ENCODE measurements at places on chromosomes 1 and 21. TPM values are rescaled to one million over a fixed set of nuclear protein-coding genes. Genes with fewer than 3 reads are reported as not detected.

Gene CTSE
- not detected for total RNA-seq

Gene CASZ1
- 6.7 TPM for total RNA-seq

Gene WLS
- 1.2 TPM for total RNA-seq

Gene NOS1AP
- 5.8 TPM for total RNA-seq

Gene SLAMF6
- total RNA-seq: not detected

Gene IBA57
- total RNA-seq: 10.3 TPM

Gene TMEM82
- not detected for total RNA-seq

Gene NKAIN1
- total RNA-seq: 38.4 TPM

Gene PIAS3
- 35.7 TPM for total RNA-seq

Gene SRSF4
- total RNA-seq: 54.4 TPM

Gene TNFAIP8L2
- not detected for total RNA-seq

Gene SH2D1B
- not detected for total RNA-seq

Gene RIMS3
- 27.2 TPM for total RNA-seq

Gene DNAH14
- total RNA-seq: 55.3 TPM

Gene CDA
- 1.7 TPM for total RNA-seq

Gene SORT1
- total RNA-seq: 51.7 TPM

Gene OR2L13
- total RNA-seq: not detected

Gene S1PR1
- total RNA-seq: 5.2 TPM

Gene CRYAA
- not detected for total RNA-seq

Gene HSD3B1
- total RNA-seq: not detected

Gene LINGO4
- not detected for total RNA-seq

Gene PLD5
- 4.2 TPM for total RNA-seq

Gene TCHH
- 0.19 TPM for total RNA-seq

Gene CD52
- total RNA-seq: not detected
